ENCODE measurements at places on chromosomes 6 and 20. TPM values are rescaled to one million over a fixed set of nuclear protein-coding genes. Genes with fewer than 3 reads are reported as not detected.

GRCh38 chr6:17519120-17519519 is 81.0 kb upstream of the FAM8A1 start:
- DNase-seq, result no peak

GRCh38 chr6:55827818-55828522 is 47.4 kb downstream of the BMP5 start:
- no peak for DNase-seq

DNA sequence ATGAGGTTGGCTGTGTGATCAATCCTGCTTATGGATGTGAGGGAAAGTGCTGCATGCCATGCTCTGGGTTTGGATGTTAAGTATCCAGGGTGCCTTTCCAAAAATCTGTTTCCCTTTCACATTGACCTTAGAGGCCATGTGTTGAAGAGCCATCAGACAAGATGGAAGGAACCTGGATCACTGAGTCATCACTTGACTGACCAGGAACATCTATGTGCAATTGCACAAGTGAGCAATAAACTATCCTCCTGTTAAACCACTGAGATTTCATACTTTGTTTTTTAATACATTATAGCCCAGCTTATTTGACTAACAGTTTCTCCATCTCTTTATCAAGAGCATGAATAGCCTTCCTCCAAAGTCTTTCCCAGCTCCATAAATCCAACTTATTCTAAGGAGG is 17.8 kb upstream of the TMEM14A start:
- DNase-seq, result no peak

DNA sequence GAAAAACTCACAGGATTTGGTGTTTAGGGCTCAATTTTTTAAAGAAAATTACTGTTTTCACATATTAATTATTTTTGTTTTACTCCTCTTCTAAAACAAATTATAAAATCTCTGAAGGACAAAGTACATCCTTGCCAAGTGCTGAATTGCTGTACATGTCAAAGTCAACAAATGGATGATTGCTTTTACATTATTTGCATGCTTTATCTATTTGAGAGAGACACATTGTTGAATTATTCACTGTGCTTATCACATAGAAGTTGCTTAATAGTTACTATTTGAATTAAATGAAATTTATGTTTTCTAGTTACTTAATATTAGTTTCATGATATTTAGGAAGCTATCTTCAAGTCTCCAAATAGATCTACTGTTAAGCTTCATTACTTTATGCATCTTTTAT is 318.6 kb upstream of the PTCHD4 start:
- no peak for DNase-seq

DNA sequence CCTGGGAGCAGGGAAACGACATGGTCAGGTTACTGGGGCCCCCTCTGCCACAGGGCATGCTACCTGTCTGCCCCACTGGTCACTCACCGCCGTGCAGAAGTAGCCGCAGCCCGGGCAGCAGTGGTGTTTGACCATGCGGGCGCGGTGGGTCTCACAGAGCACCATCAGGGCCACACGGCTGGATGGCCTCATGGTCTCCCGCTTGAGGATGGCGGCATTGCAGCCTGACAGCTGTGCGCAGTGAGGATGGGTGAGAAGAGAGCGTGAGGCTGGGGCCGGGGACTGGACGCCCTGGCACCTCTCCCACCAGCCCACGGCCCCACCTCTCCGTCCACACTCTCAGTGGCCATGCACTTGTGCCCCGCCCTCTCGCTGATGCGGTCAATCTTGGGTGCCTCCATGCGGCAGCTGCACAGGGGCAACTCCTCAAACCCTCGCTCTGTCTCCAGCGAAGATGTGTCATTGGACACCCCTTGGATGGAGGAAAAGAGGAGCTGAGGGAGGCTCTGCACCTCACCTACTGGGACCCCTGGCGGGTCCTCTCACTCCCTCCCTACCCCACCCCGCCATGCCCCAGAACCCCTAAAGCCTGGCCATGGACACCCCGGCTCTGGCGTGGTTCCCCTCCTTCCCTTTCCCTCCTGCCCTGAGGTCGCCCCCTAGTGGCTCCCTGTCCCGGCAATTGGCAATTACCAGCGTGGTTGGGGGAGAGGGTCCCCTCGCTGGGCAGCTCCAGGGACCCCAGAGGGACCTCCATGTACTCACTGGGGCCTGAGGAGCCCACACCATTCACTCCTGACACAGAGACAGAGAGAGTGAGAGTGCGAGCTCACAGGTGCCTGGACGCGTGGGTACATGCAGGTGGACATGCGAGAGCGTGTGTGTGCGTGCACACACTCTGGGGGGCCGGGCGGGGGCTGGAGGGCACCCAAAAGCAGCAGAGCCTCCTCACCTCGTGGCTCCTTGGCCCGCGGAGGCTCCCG is 8.9 kb downstream of the EHMT2 start:
- DNase-seq, result peak; percentile 83

- DNase-seq, result no peak
Observed at GRCh38 chr6:135129136-135129856, 51.8 kb upstream of the MYB start.

- no peak for DNase-seq
Observed at GRCh38 chr6:157144859-157145568, 178.3 kb downstream of the TMEM242 start.

Gene MYH7B
- 0.38 TPM for total RNA-seq

Gene NELFCD
- 27.8 TPM for total RNA-seq

Gene RNF217
- 12.0 TPM for total RNA-seq

Gene ZC3H12D
- 0.08 TPM for total RNA-seq

Gene AP5S1
- total RNA-seq, result 7.9 TPM

Gene C6orf141
- total RNA-seq, result 8.3 TPM

Gene NOTCH4
- 7.1 TPM for total RNA-seq
